ENCODE measurements at places on chromosomes 6 and 20.

GRCh38 chr6:20217891-20218290 lies 5.6 kb upstream of the MBOAT1 start:
- no peak for DNase-seq

DNA sequence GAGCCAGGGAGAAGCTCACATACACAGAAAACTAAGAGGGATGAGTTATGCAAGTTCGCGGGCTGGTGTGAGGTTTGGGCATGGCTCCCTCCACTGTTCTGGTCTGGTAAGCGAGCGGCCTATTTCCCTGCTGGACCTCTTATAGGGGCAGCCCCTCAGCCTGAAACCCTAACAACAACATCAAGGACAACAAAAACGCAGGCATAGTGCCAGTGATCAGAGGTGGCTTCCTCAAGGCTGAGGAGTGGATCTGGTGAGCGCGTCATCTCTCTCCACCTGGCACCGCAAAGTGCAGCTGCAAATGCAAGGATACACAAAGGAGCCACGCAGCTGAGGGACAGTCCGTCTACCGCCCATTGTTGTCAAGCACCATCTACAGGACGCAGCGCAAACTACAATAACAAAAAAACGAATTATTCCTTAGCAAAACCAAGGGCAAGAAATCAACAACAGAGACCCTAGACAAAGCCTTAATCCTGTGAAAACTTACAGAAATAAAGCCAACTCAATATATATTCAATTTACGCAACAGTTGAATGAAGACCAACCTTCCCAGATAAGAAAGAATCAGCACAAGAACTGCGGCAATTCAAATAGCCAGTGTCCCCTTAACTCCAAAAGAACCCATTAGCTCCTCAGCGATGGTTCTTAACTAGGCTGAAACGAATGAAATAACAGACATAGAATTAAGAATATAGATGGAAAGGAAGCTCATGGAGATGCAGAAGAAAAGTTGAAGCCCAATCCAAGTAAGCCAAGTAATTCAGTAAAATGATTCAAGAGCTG lies 9.2 kb upstream of the DEFB110 start:
- DNase-seq, result peak; percentile 24

DNA sequence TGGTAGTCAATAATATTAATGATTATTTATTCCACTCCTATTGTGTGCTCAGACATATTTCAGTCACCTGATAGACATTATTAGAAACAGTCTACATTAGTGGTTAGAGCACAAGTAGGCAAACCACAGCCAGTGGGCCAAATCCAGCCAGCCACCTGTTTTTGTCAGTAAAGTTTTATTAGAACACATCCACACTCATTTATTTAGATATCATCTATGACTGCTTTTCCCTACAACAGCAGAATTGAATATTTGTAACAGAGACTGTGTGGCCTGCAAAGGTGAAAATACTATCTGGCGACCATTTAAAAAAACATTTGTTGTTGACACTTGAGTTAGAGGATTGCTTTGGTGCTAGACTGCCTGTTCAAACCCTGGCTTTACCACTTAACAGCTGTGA lies 220.0 kb upstream of the ZFP64 start:
- DNase-seq, result no peak

DNA sequence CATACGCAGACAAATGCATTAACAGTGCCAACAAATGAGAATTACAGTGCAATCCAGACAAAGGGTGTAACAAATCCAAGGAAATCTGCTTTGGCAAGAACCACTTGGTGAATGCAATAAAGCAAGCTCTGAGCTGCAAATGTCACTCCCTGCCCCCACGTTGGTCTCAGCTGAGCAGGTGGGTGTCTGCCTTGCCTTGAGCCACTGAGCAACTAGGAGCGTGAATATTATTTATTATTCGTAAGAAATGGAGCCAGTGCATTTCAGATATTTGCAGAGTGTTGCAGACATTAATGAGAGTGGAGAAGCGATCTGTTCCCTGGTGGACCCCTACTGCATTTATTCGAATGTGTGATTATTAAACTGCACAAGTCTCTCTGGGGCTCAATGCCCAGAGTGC lies 36.6 kb upstream of the F13A1 start:
- no peak for DNase-seq

- DNase-seq, result no peak
These were observed 60.4 kb upstream of the FOXQ1 start for GRCh38 chr6:1251198-1252155.

DNA sequence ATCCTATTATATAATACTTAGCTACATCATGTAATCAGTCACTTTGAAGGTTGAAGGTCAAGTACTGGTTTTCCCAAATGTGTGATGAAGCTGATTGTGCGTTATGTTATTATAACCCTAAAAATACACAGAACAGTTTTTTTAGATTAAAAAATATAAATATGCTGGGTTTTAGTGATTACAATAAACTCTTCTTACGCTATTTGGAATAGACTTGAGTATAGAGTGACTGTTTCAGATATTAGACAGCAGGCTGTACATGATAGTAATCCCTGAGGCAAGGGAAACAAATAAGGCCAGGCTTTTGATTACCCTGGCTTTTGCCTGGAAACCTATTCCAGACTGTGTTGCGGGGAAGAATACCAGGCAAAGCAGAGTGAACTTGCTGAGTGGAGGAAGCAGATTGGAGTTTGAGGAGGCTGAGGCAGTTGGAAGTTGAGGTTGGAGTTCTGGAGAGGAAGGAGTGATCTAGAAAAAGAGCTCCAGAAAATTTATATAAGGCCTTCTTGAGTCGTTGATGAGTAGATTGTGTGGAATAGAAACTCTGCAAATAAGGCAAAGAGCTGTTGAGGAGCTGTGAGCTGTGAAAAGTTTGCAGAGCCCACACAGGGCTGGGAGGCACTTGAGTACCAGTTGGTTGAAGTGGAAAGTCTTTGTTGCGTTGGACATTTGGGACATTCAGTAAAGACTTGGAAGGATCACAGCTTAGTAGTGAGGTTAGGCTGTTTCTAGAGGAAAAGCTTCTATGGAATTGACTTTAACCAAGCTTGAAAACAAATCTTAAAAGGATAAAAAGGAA lies 26.4 kb downstream of the MAP3K4 start:
- no peak for DNase-seq

- no peak for DNase-seq
These were observed 32.8 kb downstream of the RAMACL start for GRCh38 chr6:166553563-166554271.

DNA sequence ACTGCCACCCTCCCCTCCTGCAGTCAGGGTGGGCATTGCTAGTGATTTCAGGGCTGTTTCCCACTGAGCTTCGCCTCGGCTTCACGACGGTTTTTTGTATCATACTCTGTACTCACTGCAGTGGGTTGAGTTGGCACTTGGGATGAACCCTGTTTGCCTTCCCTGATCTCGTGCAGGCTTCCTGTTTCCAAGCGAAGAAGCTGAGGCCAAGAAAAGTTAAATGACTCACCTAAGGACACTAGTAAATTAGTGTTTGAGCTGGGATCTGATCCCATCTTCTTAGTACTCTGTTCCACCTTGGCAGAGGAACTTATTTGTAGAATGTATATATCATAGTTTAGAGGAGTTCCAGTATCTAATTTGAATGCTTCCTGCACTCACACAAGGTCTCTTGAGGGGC lies 50.3 kb upstream of the VSTM2L start:
- DNase-seq, result no peak

DNA sequence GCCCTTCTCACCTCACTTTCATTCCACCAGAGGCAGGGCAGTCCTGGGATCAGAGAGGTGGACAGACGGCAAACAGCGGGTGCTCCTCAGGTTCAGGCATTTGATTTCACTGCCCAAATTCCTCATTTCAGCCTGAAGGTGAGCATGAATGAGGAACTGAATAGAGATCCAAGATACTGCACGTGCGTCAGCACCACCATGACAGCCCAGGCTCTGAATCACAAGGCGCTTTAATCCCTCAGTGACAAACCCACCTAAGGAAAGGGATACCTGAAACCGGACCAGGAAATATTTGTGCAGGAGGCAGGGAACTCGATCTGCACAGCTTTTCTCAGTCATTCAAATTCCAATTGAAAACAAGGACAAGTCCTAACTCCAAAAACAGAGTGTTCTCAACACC lies 174.8 kb upstream of the HEY2 start:
- DNase-seq, result no peak

- DNase-seq, result no peak
These were observed 312.0 kb downstream of the SOX4 start for GRCh38 chr6:21905531-21905930.

GRCh38 chr6:28134015-28134414 lies 7.7 kb upstream of the ZKSCAN8 start:
- no peak for DNase-seq

GRCh38 chr6:75128878-75129570 lies 76.8 kb downstream of the COL12A1 start:
- DNase-seq, result no peak

DNA sequence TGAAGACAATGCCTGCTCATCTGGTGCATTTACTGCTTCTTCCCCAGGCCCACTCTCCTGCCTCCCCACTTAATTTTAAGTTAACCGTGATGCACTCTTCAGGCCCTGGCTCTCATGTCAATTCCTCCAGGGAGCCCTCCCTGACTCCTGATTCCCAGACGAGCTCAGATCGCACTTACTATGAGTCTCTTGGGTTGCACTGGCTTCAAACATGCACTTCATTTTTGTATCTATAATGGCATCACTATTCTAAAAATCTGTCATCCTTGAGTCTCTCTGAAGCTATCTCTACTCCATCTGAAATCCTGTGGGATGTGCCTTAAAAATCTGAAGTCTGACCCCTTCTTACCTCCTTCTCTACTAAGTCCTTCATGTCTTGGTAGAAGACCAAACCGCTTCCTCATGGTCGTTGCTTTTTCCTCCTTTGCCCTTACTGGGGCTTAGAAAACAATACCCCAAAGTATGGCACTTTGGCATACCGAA lies 24.7 kb downstream of the COX4I2 start:
- DNase-seq, result no peak

- DNase-seq, result peak; percentile 60
These were observed 49.5 kb downstream of the TOX2 start for GRCh38 chr20:43963872-43964791.

DNA sequence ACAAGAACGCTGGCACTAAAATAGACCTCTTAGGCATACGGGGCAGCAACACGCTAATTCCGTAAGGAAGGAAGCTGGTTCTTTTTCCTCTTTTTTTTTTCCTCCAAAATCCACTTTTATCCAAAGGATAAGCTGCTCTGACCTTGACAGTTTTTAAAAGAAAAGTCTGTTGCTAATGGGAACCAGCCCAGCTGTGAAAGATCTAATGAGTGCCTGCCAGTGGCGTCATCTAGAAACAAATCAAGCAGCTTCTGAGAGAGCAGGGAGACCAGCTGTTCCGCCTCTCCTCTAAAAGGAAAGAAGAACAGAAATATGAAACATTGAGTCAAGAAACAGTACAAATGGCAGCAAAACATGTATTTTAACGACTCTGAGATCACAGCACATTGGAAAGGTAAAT lies 78.6 kb downstream of the FAXC start:
- DNase-seq, result no peak

DNA sequence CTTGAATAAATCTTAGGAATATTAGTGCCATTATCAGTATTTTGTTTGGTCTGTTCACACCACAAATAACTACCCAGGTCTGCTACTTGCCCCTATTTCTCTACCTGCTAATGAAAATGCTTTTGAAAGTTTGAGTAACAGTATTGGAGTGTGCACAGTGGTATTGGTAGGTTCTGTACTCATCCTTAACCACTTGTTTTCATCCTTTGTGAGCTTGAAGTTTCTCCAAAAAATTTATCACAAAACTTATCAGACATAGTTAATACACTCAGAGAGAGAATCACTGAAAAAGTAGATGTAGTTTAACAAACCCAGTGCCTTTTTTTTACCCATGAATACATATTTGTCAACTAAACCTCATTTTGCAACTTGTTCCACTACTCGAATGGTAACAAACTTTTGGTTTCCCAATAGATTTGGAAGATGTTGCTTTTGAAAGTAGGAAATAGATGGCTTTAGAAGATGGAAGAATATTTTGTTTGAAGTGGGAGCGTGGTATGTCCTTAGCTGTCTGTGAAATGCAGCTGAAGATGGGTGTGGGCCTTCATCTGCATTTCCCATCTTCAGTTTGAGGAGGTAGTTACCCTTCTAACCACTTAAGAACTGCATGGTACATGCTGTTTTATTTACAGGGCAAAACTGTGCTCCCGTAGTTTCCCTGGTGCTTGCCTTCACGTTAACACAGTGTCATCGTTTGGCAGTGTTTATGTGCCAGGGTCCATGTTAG lies 9.0 kb downstream of the PTPN1 start:
- no peak for DNase-seq

GRCh38 chr6:12977806-12978205 lies 261.2 kb downstream of the PHACTR1 start:
- no peak for DNase-seq

- DNase-seq, result no peak
These were observed 201.9 kb downstream of the MOXD1 start for GRCh38 chr6:132199343-132199742.

DNA sequence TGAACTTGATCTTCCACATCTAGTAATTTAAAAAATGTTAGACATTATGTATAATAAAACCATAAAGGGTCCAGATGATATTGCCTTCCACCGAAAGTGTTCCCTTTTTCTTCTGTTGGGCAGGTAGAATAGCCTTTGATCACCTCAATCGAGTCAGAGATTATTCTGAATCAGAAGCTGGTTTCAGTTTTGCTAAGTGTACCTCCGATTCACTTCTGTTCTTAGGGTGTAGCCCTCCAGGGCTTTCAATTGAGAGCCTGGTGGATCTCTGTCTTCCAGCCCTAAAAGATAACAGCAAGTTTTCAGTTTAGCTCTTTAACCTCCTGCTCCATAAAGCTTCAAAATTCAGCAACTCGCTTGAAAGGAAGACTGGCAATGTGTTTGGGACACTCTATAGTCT lies 21.1 kb upstream of the AIG1 start:
- DNase-seq, result no peak

- DNase-seq, result no peak
These were observed 25.3 kb downstream of the BFSP1 start for GRCh38 chr20:17505636-17506517.

- peak; percentile 10 for DNase-seq
These were observed 103.3 kb downstream of the ANKS1A start for GRCh38 chr6:34992376-34992775.

GRCh38 chr6:28218312-28219248 lies 6.5 kb upstream of the ZSCAN9 start:
- peak; percentile 38 for DNase-seq

GRCh38 chr6:34566830-34567546 lies 10.9 kb upstream of the SPDEF start:
- no peak for DNase-seq

- DNase-seq, result no peak
These were observed 54.0 kb upstream of the PTPRK start for GRCh38 chr6:128574402-128574801.

- DNase-seq, result no peak
These were observed 20.1 kb downstream of the NSFL1C start for GRCh38 chr20:1446536-1446935.

GRCh38 chr20:25035921-25036320 lies 22.0 kb downstream of the ACSS1 start:
- DNase-seq, result no peak

GRCh38 chr6:73710470-73710869 lies 14.5 kb downstream of the CD109 start:
- DNase-seq, result no peak

DNA sequence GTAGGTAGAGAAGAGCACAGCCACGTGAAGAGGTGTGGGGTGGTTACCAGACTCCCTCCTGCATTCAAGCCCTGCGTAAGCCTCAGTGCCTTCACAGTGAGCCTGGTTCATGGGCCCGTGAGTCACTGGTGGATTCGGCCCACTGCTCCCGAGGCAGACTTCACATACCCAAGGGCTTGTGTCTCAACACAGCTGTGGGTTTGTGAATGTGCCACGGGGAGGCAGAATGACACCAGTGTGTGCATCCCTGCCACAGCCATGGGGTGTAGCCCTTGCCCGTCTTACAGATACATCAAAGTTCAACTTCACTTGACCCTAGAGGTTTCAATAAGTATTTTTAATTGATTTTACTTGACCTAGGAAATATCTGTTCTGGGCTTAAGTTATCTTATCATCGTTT lies 108.5 kb downstream of the MAP3K4 start:
- DNase-seq, result no peak
